Midbrain (tissue), 1 donor: ENCODE measurements at places on chromosomes 12 and 14.

GRCh38 chr12:104722601-104723534, 235.2 kb downstream of the SLC41A2 start:
- DNase-seq: no peak

DNA sequence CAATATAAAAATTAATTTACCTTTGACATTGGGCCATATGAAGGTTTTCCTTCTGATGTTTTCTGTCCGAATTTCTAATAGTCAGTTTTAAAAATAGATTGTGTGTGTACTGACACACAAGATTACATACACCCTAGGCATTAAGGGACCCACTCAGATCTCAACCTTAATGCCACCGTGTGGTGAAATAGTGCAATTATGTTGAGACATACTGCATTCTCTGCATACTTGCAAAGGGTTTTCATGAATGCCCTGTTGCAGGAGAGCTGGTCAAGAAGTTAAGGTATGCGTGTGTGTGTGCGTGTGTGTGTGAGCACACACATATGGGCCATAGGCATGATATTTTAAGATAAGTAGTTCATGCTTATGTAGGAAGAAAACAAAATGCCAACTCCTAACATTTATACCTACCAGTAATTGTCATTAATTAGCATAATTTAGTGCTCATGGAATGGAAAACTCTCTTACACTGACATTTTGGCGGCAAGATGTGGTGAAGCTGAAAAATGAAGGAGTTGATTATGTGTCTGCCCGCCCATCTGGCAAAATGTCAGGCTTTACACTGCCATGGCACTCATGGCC, 58.8 kb downstream of the PIK3C2G start:
- no peak for DNase-seq

- DNase-seq: no peak
These were observed 49.1 kb upstream of the ANO4 start for GRCh38 chr12:100745378-100746071.

GRCh38 chr12:40226705-40227104, 1.9 kb downstream of the LRRK2 start:
- DNase-seq: peak; percentile 3

GRCh38 chr12:65414526-65414925, 136.0 kb downstream of the MSRB3 start:
- DNase-seq: no peak

DNA sequence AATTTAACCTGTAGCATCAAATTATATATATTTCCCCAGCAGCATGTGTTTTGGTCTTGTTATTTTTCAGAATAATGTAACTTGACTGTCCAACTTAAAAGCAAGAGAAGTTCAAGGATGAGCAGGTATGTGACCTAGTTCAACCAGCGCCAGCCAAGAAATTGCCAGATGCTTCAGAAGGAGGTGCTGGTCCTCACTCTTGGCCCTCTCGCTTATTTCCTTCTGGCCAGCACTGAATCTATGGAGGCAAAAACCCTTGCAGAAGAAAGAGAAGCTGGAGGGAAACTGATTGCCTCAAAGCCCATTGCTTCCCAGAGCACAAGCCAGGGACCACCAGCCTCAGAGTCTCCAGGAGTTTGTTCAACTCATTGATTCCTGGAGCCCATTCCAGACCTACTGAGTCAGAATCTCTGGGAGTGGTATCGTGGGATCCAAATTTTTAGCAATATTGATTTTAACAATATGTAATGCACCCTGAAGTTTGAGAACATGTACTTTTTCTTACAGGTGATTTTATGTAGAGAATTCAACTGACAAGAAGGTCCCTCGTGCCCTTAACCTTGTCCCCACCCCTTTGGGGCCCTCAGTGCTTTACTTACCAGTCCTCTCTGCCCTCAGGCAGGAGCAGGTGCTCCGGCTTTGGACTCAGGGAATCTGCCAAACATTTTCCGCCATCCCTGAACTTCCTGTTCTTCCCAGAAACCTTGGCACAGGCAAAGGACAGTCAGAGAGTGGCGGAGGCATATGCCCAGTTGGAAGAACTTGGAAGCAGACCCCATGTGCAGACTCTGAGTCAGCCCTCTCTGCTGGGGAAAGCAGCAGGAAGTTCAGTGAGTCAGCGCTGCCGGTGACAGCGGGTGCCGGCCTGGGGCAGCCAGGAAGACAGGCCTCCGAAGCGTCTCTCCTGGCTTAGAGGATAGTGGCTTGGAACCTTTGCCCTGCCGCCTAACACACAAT, 10.4 kb downstream of the BEST3 start:
- no peak for DNase-seq

DNA sequence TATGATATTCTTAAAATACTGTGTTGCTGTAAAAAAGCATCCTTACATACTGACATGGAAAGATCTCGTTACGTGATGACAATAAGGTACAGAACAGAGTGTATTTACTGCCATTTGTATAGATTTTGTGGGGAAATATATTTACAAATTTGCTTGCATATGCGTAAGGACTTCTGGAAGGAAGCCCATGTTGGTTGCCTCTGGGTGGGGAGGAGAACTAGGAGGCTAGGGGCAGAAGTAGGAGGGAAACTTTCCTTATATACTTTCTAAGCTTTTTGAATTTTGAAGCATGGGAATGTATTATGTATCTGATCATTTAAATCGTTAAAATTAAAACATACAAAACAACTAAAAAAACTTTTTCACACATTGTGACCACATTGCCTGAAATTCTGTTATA, 9.7 kb downstream of the MYO1A start:
- DNase-seq: no peak

GRCh38 chr12:81798294-81798693, 39.1 kb upstream of the PPFIA2 start:
- DNase-seq: no peak

- DNase-seq: peak; percentile 80
These were observed 30.7 kb downstream of the PXN start for GRCh38 chr12:120234643-120235368.

DNA sequence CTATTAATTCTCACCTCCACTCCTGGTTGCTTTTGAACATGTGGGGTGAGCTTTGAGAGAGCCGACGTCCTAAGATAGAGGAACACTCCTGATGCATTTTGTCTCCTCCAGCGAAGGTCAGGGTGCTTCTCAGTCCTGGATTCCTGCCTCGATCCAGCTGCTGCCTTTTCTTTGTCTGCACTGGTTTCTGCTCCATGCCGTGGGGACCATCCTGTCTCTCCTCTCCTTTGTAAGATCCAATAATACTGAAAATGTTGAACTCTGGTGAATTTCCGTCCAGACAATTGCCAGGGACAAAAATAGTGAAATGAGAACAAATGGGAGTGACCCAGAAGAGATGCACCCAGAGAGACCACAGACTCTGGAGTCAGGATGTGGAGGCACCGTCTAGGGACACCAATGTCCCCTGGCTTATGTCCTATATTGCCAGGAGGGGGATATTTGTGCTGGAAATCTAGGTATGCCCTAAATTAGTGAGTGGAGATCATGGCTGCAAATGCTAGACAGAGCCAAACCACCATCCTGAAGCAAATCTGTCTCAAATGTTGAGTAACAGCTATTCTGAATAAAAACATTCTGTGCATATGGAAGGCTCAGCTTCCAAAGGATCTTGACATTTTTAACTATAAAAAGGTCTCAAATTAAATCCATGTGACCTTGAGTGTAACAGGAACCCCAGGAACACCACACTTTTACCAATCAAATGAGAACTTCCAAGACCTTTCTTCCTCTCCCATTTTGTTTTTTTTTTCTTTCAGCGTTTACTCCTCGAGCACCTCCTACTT, 170.9 kb downstream of the PPM1H start:
- no peak for DNase-seq

DNA sequence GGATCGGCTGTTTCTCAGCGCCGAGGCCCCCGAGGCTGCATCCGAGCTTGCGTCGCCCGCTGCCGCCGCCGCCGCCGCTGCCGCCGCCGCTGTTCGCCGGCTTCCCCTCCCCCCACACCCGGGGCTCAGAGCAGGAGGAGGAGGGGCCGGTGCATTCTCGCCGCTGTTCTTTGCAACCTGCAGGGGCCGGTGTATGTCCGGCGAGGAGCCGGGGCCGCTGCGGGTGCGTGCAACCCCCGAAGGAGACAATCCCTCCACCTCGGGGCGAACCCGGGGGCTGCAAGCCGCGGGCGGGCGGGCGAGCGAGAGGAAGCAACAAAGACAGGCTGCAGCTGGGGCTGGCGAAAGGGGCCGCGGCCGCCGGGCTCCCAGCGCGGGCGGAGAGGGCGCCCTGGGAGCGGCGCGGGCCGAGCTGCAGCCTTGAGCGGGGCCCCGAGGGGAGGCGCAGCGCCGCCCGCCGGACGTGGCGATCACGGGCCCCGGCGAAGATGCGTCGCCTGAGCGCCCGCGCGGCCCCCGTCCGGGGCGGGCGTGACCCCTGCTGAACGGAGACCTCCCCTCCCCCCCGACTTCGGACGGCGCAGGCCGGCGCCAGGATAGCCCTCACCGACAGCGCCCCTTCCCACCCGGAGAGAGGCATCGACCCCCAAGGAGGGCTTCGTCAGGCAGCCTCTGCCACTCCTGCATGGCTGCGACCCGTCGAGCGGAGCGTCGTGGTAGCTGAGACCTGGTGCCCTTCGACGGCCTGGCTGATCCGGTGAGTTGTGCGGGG, 702 bp downstream of the FAM222A start:
- peak; percentile 60 for DNase-seq

DNA sequence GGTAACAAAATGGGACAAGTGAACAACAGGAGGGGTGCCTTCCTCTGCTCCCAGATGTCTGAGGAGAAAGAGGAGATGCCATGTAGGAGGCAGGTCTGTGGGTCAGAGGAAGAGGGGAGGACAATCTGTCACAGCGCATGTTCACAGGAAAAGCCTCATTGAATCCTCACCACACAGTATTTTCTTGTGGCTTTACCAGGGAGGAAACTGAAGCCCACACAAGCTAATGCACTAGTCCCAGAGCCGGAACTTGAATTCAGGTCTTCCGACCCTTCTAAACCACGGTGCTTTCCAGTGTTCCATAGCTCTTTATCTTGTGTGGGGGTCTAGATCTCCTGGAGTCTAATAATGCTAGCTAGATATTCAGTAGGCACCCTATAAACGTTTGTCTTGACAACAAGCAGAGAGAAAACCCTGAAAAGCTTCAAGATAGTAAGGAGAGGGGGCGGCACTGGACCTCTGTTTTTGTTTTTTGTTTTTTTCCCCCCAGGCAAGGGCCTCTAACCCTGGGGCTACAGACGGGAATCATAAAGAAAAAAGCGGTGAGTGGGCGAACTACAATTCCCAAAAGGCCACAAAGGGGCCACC, 371 bp upstream of the SHMT2 start:
- DNase-seq: no peak

DNA sequence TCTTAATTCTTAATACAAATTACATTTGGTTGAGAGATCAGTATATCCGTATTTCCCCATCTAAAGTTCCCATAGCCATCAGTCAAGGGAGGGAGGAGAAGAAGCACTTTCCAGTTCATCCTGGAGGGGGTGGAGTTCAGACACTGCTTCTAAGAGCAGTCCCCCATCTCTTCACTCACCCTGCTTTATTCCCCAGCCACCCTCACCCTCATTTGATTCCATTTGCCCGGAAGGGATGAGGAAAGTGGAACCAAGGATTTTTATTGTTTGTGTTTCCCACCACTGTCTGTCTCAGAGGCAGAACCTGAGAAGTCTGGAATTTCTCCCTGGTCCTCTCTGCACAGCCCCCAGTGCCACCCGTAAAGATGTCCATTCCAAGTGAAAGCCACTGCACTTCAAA, 134.2 kb upstream of the HIF1A start:
- DNase-seq: no peak

GRCh38 chr12:31370531-31371255, 44.7 kb upstream of the SINHCAF start:
- no peak for DNase-seq

DNA sequence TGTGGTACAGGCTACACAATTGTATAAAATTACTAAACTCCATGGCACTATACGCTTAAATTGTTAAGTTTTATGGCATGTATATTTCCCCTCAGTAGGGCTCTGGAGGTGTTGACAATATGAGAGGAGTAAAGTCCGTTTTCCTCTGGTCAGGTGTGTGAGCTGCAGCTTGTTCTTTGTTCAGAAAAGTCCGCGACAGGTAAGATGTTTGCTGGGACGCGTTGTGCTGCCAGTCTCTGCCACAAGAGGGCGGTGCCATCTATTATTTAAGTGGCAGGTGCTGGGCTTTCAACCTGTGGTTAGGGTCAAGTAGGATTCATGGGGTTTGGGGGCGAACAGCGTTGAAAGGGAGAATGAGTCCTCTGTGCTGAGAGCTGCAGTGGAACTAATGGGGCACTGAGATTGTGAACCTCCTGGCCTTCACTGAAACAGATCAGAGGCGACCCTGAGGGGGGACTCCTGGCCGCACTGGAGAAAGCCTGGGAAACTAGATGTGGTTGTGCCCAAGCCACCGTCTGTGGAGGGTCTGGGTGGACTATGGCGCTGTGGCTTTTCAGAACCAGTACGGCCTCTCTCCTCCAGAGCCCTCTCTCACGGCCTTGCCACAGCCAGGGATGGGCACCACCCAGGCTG, 179.0 kb downstream of the SLC15A4 start:
- DNase-seq: no peak

DNA sequence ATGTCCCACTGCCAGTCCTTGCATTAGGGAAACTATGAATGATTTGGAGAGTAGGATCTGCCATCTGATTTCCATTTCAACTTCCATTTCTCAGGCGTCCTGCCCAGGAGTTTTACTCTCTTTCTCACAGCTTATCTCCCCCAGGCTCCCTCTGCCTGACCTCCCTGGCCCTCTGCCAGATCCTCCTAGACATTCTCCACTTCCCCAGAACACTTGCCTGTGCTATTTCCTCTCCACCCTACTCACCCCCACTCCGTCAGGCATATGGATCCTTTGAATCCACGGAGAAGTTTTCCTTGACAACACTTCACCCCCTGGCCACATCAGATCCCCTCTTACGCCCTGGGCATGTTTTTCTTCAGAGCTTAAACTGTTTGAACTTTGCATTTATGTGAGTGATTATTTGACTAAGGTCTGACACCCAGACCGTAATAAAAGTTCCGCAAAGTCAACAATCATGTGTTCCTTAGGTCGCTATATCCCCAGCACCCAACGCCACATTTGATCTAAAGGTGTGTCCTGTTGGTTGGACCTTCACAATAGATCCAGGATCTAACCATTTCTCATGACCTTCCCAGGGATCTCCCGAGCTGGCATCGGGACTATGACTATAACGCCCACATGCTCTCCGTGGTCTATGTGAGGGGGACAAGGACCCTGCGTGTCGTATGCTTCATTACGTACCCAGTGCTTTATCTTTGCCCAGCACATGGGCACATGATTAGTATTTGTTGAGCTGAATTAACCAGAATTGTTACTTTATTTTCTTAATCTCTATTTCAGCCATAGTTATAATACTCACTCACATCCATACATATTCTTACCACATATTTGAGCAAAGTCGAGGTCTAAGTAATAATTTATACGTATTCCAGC, 255.8 kb upstream of the FOXN3 start:
- peak; percentile 17 for DNase-seq

GRCh38 chr12:92973614-92974013, 44.5 kb upstream of the EEA1 start:
- no peak for DNase-seq

GRCh38 chr14:49769171-49769570, 1.2 kb downstream of the KLHDC2 start:
- DNase-seq: peak; percentile 18

GRCh38 chr12:110339184-110339952, 58.3 kb downstream of the ATP2A2 start:
- DNase-seq: no peak
